ENCODE measurements at places on chromosomes 5 and 9. TPM values are rescaled to one million over a fixed set of nuclear protein-coding genes. Genes with fewer than 3 reads are reported as not detected.

DNA sequence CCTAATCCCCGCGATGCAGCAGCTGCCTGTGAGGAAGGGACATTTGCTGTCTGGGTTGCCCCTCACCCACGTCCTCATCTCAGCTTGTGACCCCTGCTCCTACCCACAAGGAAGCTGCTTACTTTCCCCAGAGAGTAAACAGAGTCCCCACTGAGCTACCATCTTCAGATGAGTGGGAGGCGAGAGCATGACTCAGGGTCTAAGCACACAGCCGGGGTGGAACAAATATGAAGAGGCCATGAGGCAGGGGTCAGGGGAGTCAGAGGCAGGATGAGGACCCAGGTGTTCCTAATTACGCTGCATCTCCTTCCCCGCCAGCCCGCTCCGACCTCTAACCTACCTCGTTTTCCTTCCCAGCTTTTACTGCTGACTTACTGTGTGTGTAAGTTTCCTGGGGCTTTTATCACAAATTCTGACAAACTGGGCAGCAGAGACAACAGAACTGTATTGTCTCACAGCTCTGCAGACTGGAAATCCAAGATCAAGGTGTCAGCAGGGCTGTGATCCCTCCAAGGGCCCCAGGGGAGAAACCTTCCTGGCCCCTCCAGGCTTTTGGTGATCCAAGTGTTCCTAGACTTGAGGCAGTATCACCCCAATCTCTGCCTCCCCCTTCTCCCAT is 94.0 kb upstream of the DNAH5 start:
- peak; percentile 29 for DNase-seq

DNA sequence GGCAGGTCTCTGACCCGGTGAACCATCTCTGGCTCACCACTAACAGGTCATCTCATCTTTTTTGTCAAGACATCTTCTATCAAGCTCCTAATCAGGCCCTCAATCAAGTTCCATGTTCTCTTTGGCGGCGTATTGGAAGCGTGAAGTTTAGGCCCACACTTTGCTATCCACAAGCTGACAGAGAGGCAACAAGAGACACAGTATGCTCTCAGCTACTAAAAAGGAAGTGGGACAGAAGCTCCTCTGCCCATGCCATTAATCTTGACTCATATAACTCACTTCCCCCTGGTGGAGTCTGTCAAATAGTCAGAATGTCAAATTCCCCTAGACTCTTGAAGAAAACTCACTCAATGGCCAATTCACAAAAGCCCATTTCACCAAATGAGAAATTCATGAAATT is 77.6 kb upstream of the TMC1 start:
- no peak for DNase-seq

DNA sequence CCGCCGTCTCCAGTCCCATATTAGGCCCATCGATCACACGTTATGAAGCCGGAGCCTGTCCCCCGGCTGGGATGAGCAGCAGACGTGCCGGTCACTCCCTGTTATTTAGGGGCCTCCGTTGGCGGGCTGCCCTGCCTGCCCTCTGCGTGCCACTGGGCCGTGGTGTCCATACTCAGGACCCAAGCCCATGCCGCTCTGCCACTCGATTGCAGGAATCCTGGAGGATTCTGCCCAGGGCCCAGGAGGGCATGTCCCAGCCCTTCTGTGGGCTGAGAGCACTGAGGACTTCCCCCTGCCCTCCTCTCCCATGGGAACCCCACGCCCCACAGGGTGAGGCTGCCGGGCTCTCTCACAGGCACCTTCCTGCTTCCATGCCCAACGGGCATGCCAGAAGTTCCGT is 19.6 kb upstream of the LAMC3 start:
- DNase-seq: no peak

PCDHGB1 gene
- total RNA-seq: 11.9 TPM

- DNase-seq: no peak
These were observed 637.7 kb downstream of the SLCO4C1 start for GRCh38 chr5:101658433-101658832.
